ENCODE measurements at places on chromosomes 11 and 22.

- DNase-seq: no peak
Observed at GRCh38 chr11:33500332-33500731, 200.3 kb downstream of the C11orf91 start.

GRCh38 chr11:9973921-9974320 is 310.0 kb downstream of the SWAP70 start:
- DNase-seq: no peak

DNA sequence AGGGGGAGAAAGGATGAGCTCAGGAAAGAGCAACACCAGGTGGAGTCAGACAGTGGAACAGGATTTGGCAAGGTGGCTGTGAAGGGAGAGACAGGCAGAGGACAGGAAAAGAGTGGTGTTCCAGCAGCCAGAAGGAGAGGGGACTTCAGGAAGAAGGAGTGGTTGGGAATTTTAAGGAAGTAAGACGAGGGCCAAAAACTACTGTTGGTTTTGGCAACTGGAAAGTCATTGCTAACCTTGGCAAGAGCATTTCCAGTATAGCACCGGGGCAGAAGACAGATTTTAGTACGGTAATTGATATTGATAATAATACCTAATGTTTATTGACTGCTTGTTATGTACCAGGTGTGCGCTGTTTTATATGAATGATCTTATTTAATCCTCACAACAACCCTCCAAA is 15.4 kb upstream of the DDX6 start:
- no peak for DNase-seq

DNA sequence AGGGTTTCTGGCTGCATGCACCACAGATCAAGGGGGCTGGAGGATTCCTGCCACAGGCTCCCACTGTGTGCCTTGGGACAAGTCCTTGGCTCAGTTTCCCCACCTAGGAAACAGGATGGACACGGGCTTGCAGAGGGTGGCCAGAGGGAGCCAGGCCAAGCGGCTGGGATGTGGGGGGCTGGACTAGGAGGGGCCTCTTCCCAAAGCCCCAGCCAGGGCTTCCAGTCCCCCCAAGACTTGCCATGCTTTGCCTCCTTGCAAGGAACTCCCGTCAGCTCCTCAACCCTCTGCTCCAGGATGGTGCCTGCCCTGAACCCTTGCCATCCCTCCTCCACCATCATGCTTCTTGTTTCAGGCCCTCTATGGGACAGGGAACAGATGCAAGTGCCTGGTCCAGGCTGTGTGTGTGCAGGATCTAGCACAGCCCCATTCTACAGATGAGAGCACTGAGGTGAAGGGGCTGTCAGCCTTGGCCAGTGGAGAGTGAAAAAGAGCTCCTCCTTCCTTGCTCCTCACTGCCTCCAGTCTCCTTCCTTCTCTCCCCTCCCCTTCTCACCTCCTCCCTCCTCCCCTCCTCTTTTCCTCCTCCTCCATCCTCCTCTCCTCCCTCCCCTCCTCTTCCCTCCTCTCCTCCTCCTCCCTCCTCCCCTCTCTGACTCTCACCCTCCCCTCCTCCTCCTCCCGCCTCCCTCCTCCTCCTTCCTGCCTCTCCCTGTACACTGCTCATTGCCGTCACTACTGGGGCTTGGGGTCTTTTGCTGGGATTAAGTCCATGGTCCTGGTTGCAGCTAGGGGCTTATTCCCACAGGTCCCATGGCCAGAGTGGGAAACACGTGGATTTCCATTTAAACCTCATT is 13.3 kb upstream of the FGF19 start:
- DNase-seq: no peak

GRCh38 chr11:33135216-33135615 is 26.1 kb downstream of the CSTF3 start:
- DNase-seq: no peak

- no peak for DNase-seq
Observed at GRCh38 chr11:72718101-72718501, 34.1 kb downstream of the ARAP1 start.

DNA sequence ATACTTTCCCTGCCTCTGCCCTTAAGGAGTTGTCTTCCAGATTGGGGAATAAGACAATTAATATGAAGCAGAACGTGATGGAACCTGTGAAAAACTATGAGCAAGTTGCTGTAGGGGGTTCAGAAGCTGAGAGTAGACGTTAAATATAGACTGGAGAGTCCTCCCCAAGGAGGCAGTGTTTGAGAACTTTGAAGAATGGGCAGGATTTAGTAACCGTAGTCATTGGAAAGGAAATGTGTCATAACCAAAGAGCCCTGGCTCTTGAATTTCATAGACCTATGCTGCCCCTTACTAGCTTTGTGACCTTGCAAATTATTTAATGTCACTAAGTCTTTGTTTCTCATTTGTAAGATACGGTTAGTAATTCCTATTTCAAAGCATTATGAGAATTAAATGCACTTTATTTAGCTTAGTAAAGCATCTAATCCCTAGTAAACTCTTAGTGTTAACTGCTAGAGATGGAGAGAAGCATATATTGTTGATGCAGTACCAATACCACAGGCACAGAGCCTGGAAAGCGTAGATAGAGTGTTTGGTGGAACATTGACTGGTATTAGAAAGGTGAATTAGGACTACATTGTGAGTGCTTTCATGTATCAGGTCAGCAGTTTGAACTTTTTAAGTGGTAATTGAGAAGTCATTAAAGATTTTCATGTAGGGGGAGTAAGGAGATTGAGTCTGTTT is 54.1 kb downstream of the MCAM start:
- no peak for DNase-seq

DNA sequence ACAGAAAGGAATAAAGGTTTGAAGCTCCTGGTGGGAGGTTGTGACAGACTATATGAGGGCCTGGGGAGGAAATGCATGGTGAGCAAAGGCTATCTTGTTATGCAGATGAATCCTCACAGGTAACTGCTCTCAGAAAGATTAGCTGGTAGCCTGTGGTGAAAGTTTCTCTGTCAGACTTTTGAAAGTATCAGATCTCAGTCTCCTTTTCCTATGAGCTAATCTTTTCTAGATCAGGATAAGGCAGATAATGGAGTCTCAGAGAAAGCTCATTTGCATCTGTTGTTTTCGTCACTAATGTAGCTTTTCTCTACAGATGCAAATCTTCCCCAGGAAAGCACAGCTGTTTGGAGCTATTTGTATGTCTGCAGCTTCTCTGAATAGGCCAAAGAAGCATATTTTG is 21.0 kb upstream of the OR6X1 start:
- no peak for DNase-seq

Data from SIG-M5 (cell line).